ENCODE measurements at places on chromosomes 5 and 9. TPM values are rescaled to one million over a fixed set of nuclear protein-coding genes. Genes with fewer than 3 reads are reported as not detected.
A peak's percentile ranks its signal among the peaks of the same experiment; 100 is the strongest.

Gene RLN1
- not detected for polyA plus RNA-seq

Gene IL5
- not detected for polyA plus RNA-seq

DNA sequence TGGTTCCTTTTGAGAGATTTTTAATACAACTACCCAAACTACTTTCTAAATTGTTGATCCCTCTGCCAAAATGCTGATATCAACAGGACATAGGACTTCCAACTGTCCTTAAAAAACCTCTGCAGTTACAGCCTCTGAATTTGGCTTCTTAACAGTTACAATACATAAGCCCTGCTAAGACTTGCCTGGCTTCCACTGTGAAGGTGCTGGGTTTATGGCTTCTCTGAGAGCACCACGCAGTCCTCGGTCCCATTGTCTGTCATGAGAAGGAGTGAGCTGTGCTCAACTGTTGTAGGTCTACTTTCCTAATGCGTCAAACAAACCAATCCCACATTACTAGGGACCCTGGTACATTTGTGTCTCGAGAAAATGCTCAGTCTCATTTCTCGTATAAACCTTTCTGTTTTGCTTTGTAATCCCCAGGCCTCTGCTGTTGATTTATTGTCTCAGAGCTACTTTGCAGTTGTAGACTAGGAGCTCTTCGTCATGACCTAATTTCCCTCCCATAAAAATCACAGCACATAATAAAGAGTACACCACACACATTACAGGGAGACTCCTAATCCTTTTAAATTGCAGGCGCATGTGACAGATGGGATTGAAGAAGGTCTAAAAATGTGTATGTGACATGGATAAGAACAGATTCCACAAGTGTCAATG is 274.9 kb downstream of the NR3C1 start:
- no peak for DNase-seq

DNA sequence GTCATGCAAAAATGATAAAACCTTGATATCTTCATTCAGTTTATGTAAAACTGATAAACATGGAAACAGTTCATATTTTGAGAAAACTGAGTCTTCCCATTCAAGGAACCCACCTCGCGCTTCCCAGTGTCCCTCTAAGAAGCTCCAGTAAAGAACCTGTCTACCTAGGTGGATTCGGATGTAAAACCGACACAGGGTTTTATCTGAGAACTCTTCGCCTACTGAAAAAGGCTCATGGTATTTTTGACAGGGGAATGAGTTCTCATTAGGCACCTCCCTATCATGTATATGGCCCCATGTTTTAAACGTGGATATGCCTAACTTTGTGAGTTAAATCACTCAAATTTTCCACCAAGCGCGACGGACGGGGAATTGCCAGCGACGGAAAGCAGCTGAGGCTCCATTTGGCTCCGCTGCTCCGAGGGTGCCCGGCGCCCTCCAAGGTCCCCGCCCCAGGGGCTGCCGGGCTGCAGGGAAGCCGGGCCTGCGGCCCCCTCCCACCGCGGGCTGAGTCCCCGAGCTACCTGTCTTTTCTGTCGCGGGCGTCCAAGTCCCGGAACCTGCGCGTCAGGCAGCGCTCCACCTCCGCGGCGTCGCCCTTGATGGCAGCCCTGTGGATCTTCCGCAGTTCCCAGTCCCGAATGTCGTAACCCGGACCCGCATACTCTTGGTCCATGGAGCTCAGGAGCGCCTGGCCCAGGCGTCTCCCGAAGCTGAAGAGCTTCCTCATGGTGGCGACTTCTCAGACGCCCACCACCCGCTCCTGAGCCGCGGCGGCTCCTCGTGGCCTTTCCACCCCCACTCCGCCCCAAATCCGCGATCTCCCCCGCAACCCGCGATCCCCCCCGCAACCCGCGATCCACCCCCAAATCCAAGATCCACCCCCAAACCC is 594 bp downstream of the ANKRD18A start:
- peak; percentile 29 for DNase-seq

Gene CTSV
- polyA plus RNA-seq, result 19.0 TPM

Gene ZFP2
- polyA plus RNA-seq, result 0.95 TPM

DNA sequence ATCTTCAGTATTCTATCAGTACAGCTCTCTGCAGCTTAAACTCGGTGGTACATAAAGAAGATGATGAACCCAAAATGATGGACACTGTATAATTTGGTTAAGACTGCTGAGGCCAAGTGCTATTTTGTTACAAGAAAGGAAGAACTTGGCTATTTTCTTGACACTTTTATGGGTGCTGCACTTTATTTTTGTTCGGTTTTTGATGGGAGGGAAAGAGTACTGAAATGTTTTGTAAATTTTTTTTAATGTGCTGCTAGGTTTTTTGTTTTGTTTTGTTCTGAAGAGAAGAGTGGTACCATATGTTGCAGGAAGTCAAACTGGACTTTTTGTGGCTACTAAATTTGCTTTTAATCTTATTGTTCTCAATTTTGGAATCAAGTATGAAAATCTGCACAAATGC is 26.7 kb downstream of the CDC37L1 start:
- no peak for DNase-seq

GRCh38 chr9:127754099-127755060 is 19.3 kb upstream of the TOR2A start:
- DNase-seq, result peak; percentile 89

- DNase-seq, result no peak
These were observed 26.2 kb downstream of the UHRF2 start for GRCh38 chr9:6439051-6439703.

GRCh38 chr5:154972476-154973080 is 31.7 kb downstream of the MRPL22 start:
- peak; percentile 46 for DNase-seq

Gene PDLIM4
- 15.9 TPM for polyA plus RNA-seq

- DNase-seq, result peak; percentile 86
These were observed 7.3 kb downstream of the COL5A1 start for GRCh38 chr9:134648701-134649530.

Gene DYNC2I2
- 320 TPM for polyA plus RNA-seq

GRCh38 chr9:113488490-113488889 is 25.0 kb downstream of the RGS3 start:
- no peak for DNase-seq

Gene GAS1
- polyA plus RNA-seq, result 1.1 TPM

DNA sequence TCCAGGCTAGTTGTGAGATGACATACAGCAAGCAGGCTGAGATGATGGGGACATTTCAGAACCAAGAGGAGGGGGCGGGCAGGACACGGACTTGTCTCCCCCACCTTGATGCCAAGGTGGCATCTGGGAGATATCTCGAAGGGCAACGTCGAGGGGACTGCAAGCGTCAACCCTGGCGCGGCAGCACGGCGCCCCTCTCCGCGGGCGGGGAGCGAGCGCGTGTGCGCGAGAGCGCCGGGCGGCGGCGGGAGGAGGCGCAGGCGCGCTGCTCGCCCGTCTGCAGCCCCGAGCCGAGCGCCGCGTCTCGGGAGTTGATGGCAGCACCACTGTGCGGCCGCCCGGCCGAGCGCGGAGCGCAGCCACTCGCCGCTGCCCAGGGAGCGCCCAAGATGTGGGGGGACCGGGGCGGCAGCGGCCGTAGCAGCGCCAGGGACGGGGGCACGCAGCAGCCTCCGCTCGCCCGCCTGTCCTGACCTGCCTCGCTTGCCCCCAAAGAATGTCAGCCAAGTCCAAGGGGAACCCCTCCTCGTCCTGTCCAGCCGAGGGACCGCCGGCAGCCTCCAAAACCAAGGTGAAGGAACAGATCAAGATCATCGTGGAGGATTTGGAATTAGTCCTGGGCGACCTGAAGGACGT is at the start of gene PRR16:
PRR16 (plus strand) TSS at position 310 of the 636 bp plus-strand sequence.
- DNase-seq, result peak; percentile 88

GRCh38 chr5:72510610-72511181 is 3.5 kb upstream of the ZNF366 start:
- peak; percentile 86 for DNase-seq

DNA sequence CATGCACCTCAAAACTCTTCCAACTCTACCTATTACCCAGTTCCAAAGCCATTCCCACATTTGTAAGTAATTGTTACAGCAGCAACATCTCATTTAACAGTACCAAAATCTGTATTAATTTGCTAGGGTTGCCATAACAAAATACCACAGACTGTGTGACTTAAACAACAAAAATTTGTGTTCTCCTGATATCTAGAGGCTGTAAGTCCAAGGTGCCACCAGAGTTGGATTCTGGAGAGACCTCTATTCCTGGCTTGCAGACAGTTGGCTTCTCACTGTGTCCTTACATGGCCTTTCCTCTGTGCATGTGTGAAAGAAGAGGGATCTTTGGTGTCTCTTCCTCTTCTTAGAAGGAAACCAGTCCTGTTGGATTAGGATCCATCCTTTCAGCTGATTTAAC is 203.8 kb upstream of the PIK3R1 start:
- no peak for DNase-seq

Gene C5orf24
- polyA plus RNA-seq, result 13.4 TPM

Gene HDAC3
- polyA plus RNA-seq, result 33.7 TPM

DNA sequence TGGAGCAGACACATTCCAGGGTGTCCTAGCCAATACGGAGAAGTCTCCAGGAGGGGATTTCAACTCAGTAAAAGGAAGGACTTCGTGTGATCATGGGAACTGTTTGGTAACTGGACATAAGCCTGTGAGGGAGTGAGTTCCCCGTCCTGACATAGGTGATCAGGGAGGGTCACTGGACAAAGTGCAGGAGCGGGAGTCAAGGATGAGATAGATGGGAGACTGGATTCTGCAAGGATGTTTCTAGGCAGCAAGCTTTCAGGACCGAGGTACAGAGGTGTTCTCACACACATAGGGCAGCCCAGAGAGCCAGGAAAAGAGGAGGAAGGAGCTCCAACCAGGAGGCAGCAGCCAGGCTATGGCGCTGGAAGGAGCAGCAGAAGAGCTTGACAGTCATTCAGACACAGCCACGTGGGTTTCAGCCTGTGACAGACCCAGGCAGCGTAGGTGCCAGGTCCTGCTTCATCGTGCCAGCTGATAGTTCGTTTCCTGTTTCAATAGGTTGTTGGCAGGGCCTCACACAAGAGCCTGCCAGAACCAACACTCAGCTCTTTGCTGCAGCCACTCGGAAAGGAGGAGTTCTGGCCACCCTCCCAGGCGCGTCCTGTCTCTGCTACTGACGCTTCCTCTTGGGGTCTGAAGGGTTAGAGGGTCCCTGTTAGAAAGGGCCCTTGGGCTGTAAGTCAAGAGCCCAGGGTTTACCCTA is 84.1 kb downstream of the AMBP start:
- DNase-seq, result peak; percentile 81

DNA sequence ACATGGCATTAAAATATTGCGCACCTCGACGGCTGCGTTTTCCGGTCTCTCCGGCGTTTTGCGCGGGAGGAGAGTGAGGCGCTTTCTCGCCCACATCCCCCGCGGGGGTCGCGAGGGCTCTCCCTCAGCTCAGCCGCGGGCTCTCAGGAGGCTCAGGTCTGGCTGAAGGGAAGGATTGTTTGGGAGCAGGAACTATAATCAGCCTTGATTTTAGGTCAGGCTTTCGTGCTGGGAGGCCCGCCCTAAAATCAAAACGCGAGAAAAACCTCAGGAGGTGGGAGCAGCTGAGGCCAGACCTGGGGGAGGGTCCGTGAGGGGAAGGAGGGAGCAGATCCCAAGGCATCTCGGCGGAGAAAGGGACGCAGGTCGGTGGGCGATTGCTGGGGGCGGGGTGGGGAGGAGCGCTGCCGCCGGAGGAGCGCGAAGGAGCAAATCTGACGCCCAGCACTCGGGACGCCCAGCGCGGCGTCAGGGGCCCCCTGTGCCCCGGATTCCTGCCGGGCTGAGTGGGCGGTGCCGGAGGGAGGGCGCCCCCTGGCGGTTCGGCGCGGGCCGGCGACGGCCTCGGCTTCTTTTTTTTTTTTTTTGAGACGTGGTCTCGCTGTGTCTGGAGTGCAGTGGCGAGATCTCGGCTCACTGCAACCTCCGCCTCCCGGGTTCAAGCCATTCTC is 18.7 kb upstream of the RNF130 start:
- peak; percentile 87 for DNase-seq

- no peak for DNase-seq
These were observed 6.9 kb upstream of the AJM1 start for GRCh38 chr9:136835162-136835931.

DNA sequence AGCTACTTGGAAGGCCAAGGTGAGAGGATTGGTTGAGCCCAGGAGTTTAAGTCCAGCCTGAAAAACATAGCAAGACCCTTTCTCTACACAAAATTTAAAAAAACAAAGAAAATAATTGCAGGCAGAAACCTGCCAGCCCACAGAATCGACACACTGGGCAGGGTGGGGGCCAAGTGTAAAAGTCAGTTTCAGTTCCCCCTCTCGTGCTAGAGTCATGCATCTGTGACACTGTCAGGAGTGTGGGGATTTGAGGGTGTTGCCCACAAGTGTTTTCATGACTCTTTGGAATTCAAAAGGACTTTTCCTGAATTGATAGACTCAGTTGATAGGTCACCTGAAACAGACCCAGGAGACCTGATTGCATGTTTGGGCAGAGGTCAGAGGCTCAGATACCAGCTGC is 47.6 kb downstream of the PRRC2B start:
- no peak for DNase-seq

Gene FCN2
- not detected for polyA plus RNA-seq

Gene IL4
- polyA plus RNA-seq, result not detected

- DNase-seq, result no peak
These were observed 56.0 kb downstream of the RGS3 start for GRCh38 chr9:113519426-113520108.

DNA sequence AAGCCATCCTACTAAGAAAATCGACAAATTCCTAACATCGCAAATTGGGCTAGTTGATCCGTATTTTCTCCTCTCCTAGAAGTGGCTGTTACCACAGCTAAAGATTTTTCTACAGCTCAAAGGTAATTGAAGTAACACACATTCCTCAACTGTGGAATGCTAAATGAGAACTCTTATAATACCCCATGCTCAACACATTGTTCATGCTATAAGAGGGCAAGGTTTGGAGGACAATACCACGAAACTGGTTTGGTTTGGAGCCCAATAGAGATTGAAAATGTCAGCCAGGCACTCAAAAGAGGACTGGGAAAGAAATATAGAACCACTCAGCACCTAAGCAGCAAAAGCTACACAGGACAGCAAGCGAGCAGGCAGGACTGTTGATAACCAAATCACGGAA is 10.1 kb downstream of the TXN start:
- DNase-seq, result no peak

- no peak for DNase-seq
These were observed 77.0 kb upstream of the ZSWIM6 start for GRCh38 chr5:61254969-61255555.

- DNase-seq, result no peak
These were observed 185.7 kb downstream of the NR3C1 start for GRCh38 chr5:143217804-143218160.

Gene KCNN2
- polyA plus RNA-seq, result 5.1 TPM

DNA sequence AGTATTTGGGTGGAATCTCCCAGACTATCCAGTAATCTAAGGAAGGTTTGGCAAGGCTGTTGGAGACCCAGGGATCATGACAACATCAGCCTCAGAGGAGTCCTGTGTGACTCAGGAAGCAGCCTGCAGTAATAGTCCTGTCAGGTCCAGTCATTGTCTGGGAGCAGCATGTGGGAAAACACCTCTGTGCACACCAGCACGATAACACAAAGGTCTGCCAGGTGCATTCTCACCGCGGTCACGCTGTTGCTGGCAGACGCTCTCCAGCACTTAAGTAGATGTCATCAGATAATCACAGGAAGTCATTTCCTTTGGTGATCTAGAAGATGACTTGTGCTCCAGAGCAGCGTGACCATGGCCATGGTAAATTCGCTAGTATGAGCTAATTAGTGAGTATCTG is 99.2 kb upstream of the IQGAP2 start:
- DNase-seq, result no peak

Gene BARHL1
- polyA plus RNA-seq, result 14.4 TPM
